ENCODE measurements at places on chromosomes 6 and 20.
A peak's percentile ranks its signal among the peaks of the same experiment; 100 is the strongest.

GRCh38 chr20:59939052-59939878 is 840 bp downstream of the PPP1R3D start:
- peak; percentile 16 for DNase-seq

DNA sequence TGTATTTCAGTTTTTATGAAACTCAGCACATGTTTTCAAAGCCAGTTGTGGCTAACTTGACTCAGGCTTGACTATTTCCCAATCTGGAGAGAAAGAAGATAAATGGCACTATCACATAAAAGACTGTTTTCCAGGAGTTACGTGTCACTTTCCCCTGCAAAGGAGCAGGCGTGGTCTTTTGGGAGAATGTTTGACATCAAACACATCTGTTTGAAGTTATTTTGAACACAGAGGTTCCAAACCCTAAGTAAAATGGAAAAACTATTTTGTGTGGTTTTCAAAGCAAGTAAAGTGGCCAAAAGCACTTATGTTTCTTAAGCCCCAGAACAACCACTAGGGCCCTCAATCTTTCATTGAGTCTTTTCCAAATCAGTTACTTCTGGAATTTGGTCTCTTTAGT is 89.7 kb downstream of the FOXF2 start:
- DNase-seq = no peak

GRCh38 chr6:3739311-3739897 is 12.1 kb downstream of the PXDC1 start:
- DNase-seq = no peak

DNA sequence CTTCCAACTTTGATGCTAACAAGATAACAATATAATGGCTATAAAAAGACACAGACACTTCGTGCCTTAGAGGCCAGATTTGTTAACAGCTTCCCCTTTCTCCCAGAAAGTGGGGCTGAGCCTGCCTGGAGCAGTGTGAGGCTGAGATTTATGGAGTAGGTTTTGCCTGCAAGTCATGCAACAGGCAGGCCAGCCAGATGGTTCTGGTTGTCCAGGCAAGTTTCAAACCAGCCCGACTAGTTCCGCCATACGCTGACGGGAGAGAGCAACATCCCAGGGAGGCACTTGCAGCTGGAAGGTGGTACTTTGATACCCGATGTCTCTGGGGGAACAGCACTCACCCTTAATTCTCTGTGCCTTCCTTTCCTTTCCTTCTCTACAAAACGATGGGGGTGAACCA is 81.3 kb upstream of the NAA20 start:
- DNase-seq = no peak

DNA sequence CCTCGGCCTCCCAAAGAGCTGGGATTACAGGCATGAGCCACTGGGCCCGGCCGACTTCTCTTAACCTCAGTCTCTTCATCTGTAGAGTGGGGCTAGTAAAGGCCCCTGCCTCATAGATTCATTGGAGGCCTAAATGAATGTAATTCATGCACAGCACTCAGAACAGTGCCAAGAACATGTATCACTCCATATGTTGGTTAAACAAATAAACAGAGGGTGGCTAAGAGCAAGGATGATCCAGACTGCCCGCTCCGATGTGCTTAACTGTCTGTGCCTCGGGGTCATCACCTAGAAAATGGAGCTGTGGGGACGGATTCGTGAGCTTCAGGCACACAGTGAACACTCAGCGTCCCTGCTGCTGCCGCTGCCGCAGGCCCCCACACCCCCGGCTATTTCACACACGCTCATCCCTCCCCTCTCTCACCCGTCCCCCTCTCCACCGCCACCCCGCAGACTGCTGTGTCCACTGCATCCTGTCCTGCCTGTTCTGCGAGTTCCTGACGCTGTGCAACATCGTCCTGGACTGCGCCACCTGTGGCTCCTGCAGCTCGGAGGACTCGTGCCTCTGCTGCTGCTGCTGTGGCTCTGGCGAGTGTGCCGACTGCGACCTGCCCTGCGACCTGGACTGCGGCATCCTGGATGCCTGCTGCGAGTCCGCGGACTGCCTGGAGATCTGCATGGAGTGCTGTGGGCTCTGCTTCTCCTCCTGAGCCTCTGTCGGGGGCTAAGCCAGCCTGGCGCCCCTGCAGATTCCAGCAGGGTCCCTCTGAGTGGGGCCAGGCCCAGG is 14.8 kb downstream of the MDFI start:
- no peak for DNase-seq

DNA sequence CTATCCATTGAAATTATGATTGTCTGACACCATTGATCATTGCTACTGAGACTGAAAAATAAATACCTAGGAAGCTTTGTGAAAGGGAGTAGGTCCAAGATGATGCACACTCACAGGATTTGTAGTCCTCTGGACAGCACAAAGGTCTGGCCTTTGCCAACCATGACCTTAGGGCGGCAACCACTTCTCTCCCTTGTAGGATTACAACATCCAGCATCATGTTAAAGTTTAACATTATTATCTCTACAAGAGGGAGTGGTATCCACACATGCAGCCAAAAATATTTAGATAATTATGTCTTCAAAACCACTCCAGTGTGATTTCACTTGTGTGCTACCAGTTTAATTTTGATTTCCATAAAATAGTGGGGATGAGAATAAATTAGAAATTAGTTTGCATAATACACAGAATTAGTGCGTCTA is 51.1 kb upstream of the NHSL1 start:
- DNase-seq = no peak

DNA sequence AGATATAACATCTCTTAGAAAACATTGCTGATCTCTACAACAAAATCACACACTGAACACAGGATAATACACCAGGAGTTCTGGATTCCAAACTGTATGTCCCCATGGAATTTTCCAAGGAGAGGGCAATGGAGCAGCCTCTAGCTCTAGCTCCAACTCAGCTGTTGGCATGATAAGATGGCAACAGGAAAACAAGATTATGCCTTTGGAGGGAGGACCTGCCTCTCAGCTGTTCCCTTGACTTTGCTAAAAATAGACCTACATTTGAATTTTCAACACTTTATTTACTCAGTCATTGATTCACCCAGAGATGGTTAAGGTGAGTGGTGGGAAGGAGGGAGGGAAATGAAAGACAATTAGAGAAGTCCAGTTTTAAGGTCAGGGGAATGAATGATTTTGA is 246.7 kb downstream of the ALDH8A1 start:
- DNase-seq = no peak

DNA sequence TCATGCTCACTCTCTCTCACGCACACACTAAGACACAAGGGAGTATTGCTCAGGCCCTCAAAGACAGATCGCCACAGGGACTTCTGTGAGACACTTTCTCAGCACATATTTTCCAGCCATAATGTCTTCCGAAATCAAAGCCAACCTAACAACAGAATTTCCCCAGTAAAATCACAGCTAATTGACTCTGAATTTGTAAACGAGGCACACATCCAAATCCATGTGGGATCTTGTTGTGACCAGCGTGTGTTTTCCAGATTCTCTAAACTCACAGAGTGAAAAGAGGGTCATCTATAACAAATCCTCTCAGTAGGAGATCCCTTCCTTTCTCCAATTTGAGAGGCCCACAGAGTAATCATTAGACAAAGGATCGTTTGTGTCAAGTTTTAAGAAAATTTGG is 280.4 kb downstream of the PACRG start:
- no peak for DNase-seq

Data from activated CD8-positive, alpha-beta memory T cell treated with anti-CD3 and anti-CD28 coated beads, Interleukin-2, amount 50 U/mL, for 4 hours (primary cell).